ENCODE measurements at places on chromosomes 4 and X.

- DNase-seq, result no peak
Observed at GRCh38 chr4:169492436-169493163, 119.8 kb downstream of the NEK1 start.

GRCh38 chr4:164997324-164997723, 19.9 kb upstream of the TRIM61 start:
- no peak for DNase-seq

DNA sequence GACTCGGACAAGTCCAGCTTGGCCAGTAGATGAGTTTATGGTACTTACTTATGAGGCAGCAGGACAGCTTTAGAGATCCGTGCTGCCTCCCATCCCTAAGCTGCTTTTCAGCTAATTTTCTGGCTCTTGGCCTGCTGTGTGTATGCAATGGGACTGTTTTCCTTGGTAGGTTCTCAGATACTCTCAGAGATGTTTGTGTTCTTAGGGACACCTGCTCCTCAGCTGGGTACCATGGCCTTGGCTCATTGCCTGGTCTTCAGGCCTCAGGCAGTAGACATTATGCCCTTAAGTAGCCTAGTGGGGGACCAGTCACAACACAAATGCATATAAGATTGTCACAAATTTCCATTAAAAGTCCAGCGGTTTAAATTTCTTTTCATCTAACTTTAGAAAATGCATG, 688.0 kb downstream of the PCDH7 start:
- DNase-seq, result no peak

- no peak for DNase-seq
Observed at GRCh38 chr4:165604181-165604580, 225.4 kb downstream of the CPE start.

- DNase-seq, result no peak
Observed at GRCh38 chr4:19230906-19231545, 1020.7 kb upstream of the SLIT2 start.

- DNase-seq, result no peak
Observed at GRCh38 chr4:14247767-14248166, 620.2 kb upstream of the BOD1L1 start.

- DNase-seq, result no peak
Observed at GRCh38 chr4:73066928-73067327, 2.6 kb downstream of the COX18 start.

GRCh38 chrX:14932136-14932535, 58.9 kb downstream of the MOSPD2 start:
- DNase-seq, result no peak

DNA sequence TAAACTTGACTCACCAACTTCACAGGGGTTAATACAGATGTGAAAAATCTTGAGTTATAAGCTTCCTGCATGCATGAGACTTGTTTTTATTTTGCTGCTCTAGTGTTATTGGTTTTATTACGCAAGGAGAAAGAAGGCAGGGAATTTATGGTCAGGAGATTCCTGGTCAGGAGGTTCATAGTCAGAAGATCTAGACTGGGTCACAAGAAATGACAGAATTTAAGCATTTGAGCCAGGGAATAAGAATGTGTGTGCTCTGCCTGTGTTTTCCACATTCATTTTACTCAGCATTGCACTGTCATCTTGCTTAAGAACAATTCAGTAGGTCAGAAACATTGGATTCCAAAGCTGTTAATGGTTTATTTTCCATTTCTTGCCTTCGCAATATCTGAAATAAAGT, 2522.1 kb downstream of the ARAP2 start:
- DNase-seq, result no peak

DNA sequence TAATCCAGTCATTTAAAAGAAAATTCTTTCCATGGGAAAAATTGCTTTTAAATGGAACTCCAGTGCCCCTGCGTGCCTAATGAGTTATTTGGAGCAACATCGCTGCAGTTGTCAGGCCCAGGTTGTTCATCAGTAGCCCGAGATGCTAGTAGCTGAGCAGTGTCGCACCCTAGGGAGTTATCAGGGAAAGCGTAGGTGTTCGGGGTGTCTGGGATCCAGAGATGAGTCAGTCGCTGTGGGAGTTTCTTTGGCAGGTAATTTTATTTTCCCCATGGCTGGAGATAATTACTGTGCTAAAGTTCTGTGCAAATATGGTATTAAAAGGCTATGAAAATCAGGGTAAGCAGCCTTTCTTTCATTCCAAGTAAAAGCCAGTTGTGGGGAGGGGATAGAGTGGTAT, 49.4 kb downstream of the ANXA3 start:
- DNase-seq, result no peak

DNA sequence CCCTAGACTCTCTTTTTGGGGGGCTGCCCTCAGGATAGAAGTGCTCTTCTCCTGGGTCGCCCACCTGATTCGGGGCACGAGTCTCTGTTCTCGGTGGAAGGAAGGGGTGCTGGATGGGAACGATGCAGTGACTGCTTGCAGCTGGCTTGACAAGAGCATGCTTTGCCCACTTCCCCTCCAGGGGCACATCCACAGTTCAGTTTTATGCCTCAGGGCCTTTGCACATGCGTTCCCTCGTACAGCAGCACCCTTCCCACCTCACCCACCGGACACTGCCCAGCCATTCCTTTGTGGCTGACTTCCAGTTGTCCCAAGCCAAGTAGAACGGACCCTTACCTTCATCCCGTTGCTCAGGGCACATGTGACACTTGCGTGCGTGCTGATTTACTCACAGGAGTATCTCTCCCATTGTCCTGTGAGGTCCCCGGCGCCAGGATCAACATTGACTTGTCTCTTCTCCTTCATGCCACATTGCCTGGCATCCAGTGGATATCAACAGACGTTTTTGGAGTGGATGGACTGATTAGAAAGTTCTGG, 60.0 kb downstream of the C4orf50 start:
- DNase-seq, result no peak

DNA sequence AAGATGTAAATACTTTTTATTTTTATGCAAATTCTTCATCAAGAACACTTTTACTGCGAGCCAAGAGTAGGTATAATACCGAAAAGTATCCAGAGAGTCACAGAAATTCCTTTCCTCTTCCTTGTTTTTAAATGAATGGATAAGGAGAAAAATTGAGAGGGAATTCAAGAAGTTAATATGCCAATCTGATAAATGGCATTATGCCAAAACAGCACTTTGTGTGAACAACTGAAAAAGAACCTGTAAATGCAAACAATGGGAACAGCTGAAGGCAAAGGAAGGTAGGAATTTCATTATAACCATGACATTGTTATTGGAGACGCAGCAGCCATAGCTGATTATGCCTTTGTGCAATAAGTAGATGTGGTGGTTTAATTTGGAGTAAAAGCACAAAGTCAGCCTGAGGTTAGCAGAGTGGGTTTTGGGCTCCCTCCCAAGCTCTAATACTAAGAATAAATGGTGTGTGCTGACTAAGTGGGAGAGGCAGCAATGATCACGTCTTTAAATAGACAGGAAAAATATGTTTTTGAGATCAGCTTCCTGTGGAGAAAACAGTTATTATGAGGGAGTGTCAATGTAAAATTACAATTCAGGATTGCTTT, 209.8 kb upstream of the NDST4 start:
- no peak for DNase-seq

- no peak for DNase-seq
Observed at GRCh38 chrX:20362268-20363267, 95.9 kb upstream of the RPS6KA3 start.

DNA sequence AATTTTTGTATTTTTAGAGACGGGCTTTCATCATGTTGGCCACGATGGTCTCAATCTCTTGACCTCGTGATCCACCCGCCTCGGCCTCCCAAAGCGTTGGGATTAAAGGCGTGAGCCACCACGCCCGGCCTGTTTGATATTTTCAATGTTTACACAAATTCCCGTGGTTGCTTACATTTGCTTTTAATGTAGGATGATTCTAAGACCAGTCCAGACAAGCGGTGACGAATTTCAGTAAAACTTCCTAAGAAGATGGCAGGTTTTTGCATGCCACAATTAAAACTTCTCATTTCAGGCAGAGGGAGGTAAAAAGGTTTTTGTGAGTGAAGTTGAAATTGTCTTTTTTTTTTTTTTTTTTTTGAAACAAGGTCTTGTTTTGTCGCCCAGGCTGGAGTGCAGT, 41.4 kb upstream of the RBPJ start:
- no peak for DNase-seq

- DNase-seq, result peak; percentile 60
Observed at GRCh38 chrX:2608638-2609430, 82.3 kb upstream of the CD99 start.

GRCh38 chr4:182429896-182430295, 186.7 kb downstream of the TENM3 start:
- DNase-seq, result no peak

DNA sequence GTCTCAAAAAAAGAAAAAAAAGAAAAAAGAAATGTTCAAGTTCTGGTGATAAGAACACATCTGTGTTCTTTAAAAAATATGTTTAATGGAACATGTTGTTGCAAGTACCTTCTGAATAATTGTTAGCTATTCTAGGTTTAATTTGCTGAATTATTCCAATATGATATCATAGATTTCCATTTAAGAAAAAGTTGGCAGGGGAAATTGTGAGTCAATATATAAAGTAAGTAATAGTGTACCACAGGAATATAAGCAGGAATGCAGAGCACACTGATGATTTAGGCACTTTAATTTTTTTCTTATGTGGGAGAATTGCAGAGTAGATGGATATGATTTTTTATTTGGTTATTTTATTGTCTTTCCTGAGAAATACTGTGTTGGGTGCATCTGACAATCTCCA, 190.7 kb downstream of the RPA4 start:
- DNase-seq, result no peak

- no peak for DNase-seq
Observed at GRCh38 chr4:52837716-52838558, 24.2 kb upstream of the RASL11B start.

- no peak for DNase-seq
Observed at GRCh38 chrX:21813612-21814368, 25.6 kb upstream of the MBTPS2 start.

GRCh38 chr4:107828315-107829090, 3.8 kb downstream of the SGMS2 start:
- no peak for DNase-seq

DNA sequence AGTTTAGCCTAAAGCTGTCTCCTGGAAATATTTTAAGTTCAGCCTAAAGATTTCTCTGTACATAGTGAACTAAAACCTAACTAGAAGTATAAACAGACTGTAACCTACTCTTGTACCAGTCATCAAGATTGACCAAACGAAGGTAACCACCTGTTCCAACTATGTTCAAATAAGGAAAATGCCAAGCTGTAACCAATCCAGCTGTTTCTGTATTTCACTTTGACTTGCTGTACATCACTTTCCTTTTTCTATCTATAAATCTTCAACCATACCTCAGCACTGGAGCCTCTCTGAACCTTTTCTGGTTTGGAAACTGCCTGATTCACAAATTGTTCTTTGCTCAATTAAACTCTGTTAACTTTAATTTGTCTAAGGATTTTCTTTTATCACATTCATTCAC, 3.1 kb upstream of the CYSLTR1 start:
- no peak for DNase-seq

DNA sequence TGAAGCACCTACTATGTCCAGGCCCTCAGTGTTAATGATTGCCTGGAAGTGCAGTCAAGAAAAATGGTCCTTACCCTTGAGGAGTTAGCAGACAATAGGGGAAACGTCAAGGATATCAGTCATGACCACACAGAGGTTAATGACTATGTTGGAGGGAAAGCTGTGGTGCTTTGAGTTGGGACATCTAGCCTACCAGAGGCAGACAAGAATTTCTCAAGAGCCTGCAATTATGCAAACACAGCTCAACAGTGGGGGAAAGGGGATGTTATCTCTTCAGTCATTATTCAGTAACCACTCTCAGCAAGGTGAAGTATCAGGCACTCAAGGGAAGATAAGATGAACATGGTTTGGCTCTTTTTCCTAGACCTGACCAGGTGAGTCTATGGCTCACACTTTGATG, 7.0 kb upstream of the FGFBP1 start:
- no peak for DNase-seq

DNA sequence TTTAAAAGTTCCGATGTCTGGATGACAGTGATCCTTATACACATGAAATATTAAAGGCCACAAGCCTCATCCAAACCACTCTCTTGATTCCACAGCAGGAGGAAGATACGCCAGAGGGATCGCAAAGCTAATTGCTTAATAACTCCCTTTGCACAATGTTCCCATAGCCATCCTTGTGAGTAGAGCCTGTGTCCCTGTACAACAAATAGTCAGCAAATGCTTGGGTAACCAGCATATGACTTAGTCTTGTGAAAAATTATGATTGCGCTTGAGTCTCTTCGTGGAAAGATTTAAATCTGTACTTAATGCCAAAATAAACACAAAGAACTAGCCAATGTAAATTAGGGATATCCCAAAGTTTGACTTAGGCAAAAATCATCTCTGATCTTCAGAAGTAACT, 31.5 kb downstream of the SLC9A7 start:
- DNase-seq, result no peak

- no peak for DNase-seq
Observed at GRCh38 chr4:185036019-185036418, 17.7 kb downstream of the HELT start.

GRCh38 chr4:142274137-142274536, 572.0 kb downstream of the INPP4B start:
- no peak for DNase-seq

- no peak for DNase-seq
Observed at GRCh38 chr4:8534611-8535010, 45.6 kb upstream of the GPR78 start.

DNA sequence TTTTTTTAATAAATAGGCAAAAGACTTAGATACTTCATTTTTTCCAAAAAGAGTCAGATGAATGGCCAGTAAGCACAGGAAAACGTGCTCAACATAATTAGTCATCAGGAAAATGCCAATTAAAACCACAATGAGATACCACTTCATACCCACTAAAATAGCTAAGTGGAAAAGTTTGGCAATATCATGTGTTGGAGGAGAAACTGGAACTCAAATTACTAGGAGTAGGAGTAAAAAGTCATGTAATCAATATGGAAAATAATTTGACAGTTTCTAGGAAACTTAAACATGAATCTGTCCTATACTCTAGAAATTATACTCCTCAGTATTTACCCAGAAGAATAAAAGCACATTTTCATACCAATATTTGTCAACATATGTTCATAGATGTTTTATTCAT, 449.8 kb downstream of the INPP4B start:
- no peak for DNase-seq

GRCh38 chr4:86338989-86339388, 20.9 kb downstream of the MAPK10 start:
- no peak for DNase-seq

GRCh38 chr4:57034520-57034919, 55.8 kb downstream of the POLR2B start:
- no peak for DNase-seq

DNA sequence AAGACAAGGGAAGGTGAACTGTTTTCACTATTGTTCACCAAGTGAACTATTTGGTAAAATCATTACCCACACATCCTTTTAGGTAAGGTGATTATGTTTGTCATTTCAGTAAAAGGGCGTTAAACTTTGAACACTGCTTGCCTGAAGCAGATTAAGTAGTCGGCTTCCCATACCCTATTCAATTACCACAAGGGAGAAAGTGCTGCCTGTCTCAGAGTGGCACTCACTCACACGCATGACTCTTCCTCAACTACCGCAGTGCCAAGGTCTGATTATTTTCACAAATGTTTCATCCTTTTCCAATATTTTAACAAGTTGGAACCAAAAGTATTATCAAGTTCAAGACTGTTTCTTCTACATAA, 11.0 kb downstream of the VEGFC start:
- DNase-seq, result no peak

All from activated CD8-positive, alpha-beta memory T cell treated with anti-CD3 and anti-CD28 coated beads for 1 hour (primary cell).